Fibroblast of skin of right quadriceps (primary cell): ENCODE measurements at places on chromosomes 16 and 17.

DNA sequence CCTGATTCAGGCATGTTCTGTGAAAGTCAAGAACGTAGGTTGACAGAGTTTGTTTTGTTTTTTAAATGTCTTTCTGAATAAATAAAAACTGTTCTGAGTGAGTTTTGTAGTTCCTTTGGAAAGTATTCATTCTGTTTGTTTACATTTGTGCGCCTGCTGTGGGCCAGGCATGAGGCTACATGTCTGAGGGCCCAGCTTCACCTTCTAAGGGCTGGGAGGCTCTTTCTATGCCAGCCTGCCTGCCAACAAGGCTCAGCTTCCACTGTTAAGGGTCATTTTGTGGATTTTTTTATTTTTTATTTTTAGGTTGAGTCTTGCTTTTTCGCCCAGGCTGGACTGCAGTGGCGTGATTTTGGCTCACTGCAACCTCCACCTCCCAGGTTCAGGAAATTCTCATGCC is 6.1 kb downstream of the WWOX start:
- no peak for DNase-seq

DNA sequence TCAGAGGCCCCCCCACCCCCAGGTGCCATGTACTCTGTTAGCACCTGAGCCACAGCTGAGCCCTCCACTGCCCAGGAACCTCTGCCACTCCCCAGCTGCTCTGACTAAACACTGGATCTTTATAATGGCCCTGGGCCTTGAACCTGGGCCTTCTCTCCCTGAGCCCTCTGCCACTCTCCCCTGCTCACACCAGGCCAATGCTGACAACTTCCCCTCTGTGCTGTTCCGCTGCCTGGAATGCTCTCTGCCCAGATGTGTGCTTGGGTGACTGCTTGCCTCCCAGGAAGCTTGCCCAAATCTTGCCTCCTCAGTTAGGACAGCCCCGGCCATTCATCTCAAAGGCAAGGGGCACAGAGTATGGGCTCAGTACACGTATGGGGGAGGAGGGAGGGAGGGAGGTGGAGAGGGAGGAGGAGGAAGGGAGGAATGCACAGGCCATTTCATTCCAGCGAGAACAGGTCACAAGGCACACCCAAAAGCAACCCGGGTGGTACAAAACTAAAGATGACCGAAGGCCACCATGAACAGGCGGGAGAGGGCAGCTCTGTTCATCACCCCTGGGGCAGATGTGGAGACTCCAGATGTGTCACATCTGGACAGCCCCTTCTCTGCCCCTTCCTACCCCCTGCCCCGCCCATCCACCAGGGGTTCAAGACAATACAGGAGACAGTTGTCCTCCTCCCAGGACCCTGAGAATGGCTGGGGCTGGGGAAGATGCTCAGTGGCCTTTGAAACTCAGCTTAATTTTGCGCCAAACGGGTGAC is 15.3 kb upstream of the TNFRSF13B start:
- DNase-seq = no peak

GRCh38 chr17:72804949-72805707 is 287.4 kb downstream of the SLC39A11 start:
- DNase-seq = no peak

DNA sequence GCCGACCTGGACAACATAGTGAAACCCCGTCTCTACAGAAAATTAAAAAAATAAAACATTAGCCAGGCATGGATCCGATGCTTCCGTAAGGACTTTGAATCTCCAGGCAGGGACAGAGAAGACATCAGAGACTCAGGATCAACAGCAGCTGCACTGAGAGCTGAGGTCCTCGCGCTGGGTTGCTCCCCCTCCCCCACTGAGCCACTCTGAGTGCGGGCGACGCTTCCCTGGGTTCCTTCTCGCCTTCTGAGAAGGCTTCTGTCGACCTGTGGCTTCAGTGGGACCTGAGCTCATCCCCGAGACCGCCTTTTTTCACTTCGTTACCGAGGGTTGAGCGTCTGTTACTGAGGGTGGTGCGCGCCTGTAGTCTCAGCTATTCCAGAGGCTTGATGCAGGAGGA is 20.4 kb downstream of the ACTG1 start:
- no peak for DNase-seq

GRCh38 chr16:6494716-6495115 is 837.9 kb upstream of the RBFOX1 start:
- no peak for DNase-seq

DNA sequence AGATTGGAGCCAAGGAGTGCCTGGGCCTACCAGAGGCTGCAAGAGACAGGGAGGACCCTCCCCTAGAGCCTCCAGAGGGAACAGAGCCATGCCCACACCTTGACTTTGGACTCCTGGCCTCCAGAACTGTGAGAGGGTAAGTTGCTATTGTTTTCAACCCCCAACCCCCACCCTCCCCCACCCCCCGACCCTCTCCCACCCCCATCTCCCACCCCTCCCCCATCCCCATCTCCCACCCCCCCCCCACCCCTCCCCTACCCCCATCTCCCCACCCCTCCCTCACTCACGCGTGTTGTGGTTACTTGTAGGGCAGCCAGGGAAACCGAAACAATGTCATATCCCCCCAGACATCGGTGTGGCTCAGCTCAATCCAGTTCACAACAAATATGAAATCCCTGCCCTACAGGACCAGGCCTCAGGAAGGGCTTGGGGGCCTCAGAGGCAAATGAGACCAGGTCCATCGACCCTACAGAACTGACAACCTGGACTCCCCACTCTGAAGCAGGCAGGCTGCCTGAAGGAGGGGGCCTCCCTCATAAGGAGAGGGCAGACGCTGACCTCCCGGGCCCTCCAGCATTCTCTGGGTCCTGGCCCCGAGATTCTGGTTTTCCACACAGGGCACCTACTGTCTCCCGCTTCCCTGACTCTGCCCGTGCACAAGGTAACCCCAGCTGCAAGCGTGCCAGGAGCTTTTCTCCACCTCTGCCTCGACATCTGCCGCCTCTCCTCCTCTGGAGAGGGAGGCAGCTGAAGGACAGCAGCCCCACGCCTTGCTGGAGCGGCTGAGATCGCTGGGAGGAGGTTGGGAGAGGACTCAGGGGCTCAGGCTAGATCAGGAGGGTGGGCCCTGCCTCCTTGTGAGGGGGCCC is 3.0 kb upstream of the ZCCHC14 start:
- no peak for DNase-seq

DNA sequence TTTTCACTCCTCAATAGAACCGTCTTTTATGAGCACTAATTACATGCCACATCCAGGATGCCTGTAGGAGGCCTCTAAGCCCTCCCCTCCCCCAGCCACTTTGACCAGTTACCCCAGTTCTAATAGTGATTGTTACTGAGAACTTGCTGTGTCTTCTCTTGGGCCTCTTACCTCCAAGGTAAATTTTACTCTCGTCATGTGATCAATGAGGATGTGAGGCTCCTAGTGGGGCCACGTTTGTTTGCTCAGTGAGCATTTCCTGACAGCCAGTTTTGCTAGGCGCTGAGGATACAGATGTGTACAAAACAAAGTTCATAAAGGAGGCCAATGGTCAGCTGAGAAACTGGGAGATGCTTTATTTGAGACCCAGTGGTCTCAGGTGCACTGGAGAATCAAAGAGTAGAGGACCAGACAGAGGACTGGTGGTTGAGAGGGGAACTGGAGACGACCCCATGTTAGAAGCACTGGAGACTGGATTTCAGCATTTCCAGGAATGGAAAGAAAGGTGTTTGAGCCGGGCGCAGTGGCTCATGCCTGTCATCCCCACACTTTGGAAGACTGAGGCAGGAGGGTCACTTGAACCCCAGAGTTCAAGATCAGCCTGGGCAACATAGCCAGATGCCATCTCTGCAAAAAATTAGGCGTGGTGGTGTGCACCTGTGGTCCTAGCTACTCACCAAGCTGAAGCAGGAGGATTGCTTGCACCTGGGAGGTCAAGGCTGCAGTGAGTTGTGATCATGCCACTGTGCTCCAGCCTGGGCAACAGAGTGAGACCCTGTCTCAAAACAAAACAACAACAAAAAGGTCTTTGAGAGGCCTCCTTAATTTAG is 2.6 kb downstream of the ATP2C2 start:
- no peak for DNase-seq

- DNase-seq = no peak
Observed at GRCh38 chr16:66008136-66008535, 358.4 kb upstream of the CDH5 start.

DNA sequence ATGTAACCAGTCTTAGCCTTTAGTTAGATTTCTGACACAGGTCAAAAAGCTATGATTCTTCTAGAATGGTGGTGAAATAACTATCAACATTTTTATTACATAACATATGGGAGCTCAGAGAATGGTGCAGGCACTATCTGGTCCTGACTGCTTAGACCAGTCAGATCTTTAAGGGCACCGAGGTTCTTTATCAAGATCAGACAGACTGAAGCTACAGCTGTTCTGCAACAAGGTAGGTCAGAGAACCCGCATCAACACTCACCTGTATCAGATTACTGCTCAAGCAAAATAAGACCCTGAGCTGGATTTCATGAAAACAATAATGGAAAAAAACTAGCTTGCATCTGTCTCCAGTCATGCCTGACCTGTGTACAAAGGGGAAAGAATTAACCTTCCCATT is 160.4 kb downstream of the KCNJ2 start:
- DNase-seq = no peak

DNA sequence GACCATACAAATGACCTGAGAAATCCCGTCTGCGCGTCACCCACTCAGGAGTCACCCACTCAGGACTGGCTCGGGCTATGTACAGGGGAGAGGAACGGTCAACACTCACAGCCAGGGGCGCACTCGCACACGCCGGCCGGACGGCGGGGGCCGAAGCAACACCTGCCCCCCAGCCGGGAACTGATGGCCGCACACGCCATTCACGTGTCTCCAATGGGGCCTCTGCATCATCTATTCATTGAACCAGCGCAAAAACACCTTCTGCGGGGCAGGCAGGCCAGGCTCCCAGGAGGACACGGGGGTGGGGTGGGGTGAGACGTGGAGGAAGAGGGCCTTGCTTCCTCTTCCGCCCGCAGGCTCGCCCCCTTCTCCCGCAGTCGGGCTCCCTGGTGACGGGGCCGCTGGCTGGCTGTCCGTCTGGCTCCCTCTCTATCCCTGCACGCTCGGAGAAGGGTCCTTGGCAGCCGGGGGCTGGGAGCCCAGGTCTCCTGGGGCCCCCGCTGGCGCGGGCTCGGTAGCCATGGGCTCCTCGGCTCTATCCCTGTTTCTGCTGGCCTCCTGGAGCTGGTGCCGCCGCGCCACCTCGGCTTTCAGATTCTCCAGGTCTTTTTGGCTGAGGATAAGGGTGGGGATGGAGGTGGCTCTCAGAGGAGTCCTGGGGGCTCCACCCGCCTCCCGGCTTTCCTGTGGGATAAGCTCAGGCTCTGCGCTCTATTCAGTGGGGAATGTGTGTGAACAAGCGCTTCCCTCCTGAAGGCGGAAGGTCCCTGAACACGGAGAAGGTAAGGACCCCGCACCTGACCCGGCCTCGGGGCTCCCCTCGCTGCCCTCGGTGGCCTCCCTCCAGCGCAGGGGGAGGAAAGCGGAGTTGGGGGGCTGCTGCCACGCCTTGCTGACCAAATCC is 21.1 kb downstream of the CLUH start:
- DNase-seq = no peak

- no peak for DNase-seq
Observed at GRCh38 chr17:40632216-40632615, 15.4 kb downstream of the SMARCE1 start.

GRCh38 chr16:84753412-84754326 is 53.9 kb downstream of the USP10 start:
- DNase-seq = no peak

GRCh38 chr17:49157784-49158183 is 25.2 kb downstream of the B4GALNT2 start:
- DNase-seq = peak; percentile 18
